ENCODE measurements at places on chromosomes 4 and X.

- no peak for DNase-seq
Measured at GRCh38 chr4:23355258-23355657, 534.6 kb downstream of the PPARGC1A start.

DNA sequence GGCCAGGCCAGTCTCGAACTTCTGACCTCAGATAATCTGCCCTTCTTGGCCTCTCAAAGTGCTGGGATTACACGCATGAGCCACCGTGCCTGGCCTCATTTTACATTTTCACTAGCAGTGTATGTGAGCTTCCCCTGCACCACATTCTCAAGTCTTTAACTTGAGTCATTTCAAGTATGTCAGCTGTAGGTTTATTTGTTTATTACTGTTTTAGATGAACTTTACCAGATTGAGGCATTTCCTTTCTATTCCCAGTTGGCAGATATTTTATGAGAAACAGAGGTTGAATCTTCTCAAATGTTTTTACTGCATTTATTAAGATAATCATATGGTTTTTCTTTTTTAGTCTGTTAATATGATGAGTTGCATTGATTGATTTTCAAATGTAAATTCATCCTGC, 114.6 kb upstream of the SH3RF1 start:
- no peak for DNase-seq

DNA sequence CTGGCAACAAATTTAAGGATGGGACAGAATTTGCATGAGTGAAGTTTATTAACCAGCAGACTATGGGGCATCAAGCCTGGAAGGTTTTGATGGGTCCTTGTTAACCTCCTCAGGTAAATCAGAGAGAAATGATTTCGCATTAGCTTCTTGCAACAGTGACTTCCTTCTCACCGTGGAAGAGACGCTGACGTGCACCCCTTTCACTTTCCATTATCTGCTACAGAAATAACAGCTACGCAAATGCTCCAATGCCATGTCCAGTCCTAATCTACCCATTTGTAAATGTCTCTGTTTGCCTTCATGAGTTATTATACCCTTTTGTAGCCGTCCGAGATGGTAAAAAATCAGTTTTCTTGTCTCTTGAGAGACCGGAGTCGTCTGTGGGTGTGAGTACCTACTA, 100.3 kb downstream of the SLC34A2 start:
- no peak for DNase-seq

GRCh38 chr4:144969821-144970220, 128.2 kb downstream of the ANAPC10 start:
- no peak for DNase-seq

DNA sequence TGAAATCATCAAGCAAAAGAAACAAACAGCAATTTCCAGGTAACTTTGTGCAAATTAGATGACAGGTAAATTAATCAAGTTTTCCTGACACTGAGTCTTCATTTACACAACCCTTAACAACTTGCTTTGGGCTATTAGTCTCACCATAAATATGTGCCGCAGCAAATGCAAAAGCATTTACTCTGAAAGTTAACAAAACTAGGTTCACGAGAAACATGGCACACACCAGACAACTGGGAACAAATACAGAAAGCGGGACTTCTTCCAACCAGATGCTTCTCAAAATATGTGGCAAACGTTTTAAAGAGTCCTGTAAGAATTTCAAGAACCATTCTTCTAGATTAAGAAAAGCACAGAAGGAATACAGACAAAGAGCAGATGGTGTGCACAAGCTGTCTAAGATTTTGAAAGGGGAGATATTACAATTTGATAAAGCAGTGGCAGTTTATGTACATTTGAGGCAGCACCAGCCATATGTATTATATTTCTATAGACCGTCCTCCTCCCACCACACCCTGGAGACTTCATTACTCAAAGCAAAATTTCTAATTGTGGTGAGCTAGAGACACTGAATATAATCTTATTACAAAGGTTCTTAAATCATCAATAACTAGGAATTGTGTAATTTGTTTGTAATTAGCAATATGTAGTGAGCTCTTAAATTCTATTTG, 192.5 kb upstream of the ADAMTS3 start:
- DNase-seq: no peak

All from astrocyte of the cerebellum (primary cell).